ENCODE measurements at places on chromosomes 11 and 22.

DNA sequence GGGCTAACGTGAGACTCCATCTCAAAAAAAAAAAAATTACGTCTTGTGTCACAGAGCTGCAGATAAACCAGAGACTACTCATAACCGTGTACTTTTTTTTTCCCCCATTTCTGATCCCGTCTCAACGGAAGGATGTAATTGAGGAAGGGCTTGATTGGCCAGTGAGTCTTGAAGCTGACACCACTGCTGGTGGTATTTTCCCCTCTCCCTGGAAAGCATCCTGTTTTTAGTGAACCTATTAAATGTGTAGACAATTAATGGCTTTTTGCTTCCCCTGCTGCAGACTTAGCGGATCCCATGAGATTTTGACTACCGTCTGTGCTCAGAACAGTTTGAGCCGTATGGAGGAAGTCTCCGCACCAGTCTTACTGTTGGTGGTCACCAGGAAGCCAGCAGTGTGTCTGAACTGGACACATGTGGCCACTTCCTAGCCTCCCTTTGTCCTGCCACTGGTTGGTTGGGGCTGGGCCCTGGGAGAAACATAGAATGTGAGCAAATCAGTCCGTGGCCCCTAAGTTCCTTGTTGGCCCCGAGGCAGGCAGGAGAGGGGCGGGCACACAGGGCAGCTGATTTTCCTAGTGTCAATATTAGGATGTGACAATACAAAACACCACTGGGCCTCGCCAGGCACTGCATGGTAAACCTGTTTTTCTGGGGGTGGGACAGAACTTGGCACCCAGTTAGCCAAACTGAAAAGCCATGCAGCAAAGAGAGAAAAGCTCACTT, 3.1 kb downstream of the BIK start:
- DNase-seq: no peak

- DNase-seq: no peak
Measured at GRCh38 chr11:97815667-97816066, 1205.1 kb upstream of the CNTN5 start.

GRCh38 chr11:110891411-110891810, 179.2 kb upstream of the ARHGAP20 start:
- no peak for DNase-seq

DNA sequence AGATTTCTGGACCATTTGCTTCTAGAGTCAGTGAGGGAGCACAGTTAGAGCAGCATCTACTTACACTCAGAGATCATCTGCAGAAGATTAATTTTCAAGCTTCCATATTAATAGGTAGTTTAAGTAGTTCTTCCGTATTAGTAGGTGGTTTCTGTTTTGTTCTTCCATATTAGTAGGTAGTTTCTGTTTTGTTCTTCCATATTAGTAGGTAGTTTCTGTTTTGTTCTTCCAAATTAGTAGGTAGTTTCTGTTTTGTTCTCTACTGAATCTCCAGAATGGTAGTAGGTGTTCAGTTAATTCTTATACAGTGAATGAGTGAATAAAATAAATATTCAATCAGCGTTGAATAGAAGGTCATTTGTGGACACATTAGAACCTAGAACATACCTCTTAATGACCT, 175.7 kb downstream of the TMEM135 start:
- no peak for DNase-seq

GRCh38 chr22:23531966-23532705, 48.0 kb downstream of the IGLL1 start:
- no peak for DNase-seq

DNA sequence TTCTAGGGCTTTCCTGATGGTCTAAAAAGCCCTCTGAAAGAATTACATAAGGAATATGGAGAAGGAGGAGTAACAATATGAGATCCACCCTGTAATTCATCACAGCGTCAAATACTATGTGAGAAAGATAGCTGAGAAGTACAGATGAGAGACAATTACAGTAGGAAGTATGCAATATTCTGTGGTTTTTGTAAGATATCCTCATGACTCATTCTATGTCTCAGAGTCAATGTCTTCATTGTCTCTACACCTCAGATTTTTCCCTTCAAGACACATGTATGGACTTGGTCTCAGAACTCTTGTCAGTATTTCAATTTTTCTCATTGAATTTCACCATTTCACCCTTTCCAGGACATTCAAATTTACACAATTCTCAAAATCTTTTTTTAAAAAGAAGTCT, 343.3 kb upstream of the CTSC start:
- DNase-seq: no peak

DNA sequence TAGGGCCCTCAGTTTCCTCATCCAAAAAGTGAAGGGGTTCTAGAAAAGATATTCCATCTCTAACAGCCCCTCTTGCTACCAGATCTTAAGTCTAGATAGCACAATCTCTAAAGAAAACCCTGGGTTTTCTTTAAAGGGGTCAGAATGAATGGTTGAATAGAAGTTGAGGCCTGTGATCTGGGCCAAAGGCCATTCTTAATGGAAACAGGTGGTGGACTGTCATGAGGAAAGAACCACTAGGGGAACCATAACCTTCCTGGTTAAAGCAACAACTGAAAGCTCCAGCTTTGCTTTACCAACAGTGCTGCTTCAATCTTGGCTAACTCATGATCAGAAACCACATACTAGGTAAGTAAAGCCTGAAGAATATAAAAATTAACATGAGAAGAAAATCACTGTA, 1.8 kb downstream of the CELF1 start:
- no peak for DNase-seq

- DNase-seq: no peak
Measured at GRCh38 chr22:29130476-29130875, 57.6 kb downstream of the KREMEN1 start.

GRCh38 chr22:42280836-42281235, 10.4 kb upstream of the TCF20 start:
- no peak for DNase-seq

- no peak for DNase-seq
Measured at GRCh38 chr11:134120921-134121526, 52.2 kb downstream of the JAM3 start.

DNA sequence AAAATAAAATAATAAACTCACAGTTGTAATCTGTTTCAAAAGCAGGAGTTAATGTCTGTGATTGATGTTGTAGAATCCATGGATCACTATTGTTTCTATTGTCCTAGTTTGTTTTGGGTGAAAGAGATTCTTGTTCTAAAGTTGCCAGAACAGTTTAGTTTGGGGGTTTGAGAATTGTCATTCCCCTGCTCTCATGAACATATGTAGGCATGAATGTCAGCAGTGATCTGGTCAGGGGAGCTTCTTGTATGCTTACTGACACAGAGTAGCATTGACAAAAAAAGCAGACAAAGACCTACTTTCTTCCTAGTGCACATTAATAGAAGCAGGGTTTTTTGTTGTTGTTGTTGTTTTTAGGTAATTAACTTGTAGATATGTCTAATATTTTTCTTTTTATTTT, 38.6 kb downstream of the ARHGAP1 start:
- DNase-seq: no peak
